CD4-positive, alpha-beta T cell treated with Interleukin-6 for 4 hours (primary cell): ENCODE measurements at places on chromosomes 7 and 10.
A peak's percentile ranks its signal among the peaks of the same experiment; 100 is the strongest.

- no peak for DNase-seq
Observed at GRCh38 chr7:129857313-129857712, 95.4 kb downstream of the UBE2H start.

- DNase-seq: no peak
Observed at GRCh38 chr10:12088919-12089318, 20.2 kb downstream of the DHTKD1 start.

DNA sequence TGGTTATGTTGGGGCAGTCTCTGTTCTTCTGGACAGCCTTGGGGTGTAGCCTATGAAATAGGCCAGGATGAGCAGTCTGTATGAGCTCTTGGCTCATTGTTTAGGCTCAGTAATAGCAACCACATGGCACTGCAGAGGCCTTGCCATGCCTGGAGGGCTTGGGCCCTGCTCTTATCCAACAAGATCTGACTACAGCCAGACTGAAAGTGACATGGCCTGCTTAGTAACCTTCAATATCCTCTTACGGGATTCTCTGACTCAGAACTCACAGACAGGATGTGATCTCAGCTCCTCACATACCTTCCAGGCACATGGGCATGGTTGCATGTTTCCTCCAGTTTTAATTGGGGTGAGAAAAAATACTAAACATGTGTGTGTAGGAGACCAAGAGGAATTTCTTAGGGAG, 289.3 kb downstream of the PTEN start:
- DNase-seq: peak; percentile 46

DNA sequence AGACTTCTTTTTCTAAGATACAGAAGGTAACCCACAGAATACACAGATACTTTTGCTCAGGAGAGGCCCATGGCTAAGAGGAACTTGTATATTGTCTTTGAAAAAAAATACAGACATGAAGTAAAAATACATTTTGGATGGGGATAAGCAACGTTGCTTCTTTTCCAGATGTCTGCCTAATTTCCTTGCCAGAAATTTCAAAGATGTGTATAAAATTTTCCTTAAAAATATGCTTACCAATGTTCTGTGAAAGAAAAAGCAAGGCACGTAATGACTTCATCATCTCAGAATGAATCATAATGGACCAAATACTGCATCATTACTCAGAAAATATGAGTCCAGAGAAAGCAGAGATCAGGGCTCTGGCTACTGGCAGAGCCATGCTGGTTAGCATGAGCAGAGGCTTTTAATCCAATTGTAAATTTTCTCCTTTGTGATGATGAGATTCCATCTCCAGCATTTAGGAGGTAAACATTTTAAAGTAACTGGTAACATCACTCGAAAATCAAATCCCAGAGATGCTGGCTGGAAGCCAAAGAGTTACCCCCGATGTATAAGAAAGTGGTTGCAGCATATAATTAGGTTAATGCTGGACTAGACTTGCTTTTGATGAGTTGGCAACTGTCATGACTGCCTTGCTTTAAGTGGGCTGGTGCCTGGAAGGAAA, 272.5 kb downstream of the SEMA3A start:
- DNase-seq: no peak

DNA sequence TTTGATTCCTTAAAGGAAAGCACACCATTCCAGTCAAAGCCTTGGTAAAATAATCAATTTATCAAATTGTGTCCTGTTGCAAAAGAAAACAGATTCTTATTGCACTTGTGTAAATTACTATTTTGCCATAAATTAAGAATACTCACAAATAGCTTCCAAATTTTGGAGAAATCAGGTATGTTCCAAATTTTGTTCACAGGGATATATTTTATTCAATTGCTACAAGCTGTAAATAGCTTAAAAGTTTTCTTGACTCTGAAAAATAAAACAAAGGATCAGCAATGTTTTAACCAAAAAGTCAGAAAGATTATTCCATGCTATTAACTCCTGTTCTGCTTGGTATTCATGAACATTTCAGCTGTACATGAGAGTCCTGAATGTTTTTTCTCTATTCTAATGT, 47.4 kb upstream of the CHST3 start:
- DNase-seq: no peak

GRCh38 chr7:138008588-138009349, 6.9 kb upstream of the CREB3L2 start:
- peak; percentile 43 for DNase-seq

GRCh38 chr10:76778914-76779795, 858.5 kb downstream of the KCNMA1 start:
- no peak for DNase-seq

DNA sequence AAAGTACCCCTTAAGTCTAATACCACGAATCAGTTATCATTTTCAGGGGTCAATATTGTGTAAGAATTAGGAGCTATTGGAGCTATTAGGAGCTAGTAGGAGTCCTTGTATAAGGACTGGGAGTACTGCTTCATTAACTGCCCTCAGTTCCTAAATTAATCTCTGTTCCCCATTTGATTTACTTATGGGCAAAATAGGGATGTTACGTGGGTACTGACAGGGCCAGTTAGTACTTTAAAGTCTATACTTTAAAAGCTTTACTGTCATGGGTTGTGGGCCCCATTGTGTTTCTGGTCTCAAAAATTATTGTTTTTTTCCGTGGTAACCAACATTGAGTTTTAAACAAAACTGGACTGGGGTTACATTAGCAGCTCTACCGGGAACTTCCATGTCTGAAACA, 60.3 kb downstream of the PRKAR2B start:
- DNase-seq: no peak
